ENCODE measurements at places on chromosomes 1 and 21. TPM values are rescaled to one million over a fixed set of nuclear protein-coding genes. Genes with fewer than 3 reads are reported as not detected.

KRTAP19-1 gene
- total RNA-seq, result not detected

DNAJC11 gene
- 36.4 TPM for total RNA-seq

NECTIN4 gene
- 6.2 TPM for total RNA-seq

GUCA2B gene
- not detected for total RNA-seq

ATP6V1G3 gene
- total RNA-seq, result not detected

CNKSR1 gene
- total RNA-seq, result 25.0 TPM

CALML6 gene
- total RNA-seq, result not detected

LCA5L gene
- 3.0 TPM for total RNA-seq

CYP4B1 gene
- 210 TPM for total RNA-seq

NFASC gene
- 12.2 TPM for total RNA-seq

DNA sequence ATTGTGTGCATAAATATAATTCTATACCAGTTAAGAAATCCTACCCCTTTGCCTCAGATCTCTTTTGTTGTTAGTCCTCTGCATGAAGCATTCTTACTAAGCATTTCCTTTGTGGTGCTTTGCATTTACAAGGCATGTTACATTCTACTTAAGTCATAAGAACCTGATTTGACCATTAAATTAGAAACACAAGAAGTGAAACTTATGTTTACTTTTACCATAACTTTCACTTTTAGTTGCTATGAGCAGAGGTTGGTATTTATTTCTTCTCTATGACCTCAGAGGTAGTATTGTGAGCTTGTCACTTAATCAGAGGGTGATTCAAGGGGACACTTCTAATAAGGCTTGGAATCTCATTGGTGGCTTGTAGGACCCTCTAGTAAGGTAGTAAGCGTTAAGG lies 9.0 kb downstream of the FAM20B start:
- DNase-seq, result no peak

DNA sequence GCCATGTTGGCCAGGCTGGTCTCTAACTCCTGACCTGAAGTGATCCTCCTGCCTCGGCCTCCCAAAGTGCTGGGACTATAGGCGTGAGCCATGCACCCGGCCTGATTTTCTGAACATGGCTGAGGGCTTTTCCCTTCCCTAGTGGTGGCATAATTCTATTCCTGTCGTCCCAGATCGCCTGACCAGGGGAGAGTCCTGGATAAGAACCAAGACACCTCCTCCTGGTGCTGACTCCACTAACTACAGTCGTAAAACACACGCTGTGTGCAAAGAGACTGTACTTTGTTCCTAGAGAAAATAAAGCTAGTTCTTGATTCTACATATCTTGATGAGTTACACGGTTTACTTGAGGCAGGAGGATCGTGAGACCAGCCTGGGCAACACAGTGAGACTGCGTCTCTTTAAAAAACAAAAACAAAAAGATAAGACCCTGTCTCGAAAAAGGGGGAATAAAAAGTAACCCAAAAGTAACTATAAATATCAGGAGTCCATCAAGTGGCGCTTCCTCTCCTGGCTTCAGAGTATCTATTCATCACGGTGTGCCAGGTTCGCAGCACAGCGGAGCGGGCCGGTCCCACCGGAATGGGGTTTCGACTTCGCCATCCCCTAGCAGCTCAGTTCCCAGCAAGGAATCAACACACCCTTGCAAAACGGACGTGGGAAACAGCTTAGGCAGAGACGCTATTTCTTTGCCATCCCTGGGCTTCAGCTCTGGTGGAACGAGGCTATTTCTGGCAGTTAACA lies 973 bp downstream of the SDF4 start:
- DNase-seq, result no peak

DNA sequence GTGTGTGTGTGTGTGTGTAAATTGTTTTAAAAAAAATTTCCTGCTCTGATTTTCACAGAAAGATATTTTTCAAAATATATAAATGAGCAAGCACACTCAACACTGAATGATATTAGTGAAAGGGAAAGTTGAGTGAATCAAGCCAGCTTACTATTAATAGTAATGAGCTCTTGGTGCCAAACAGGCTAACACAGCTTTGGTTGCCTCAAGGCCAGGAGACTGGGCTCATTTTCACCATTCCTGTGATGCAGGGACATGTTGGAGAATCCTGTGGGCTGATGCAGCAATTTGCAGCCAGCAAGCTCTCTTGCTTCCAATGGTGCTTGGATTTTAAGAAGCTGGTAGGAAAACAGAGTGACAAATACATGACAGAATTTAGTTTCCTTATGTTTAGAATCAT lies 30.2 kb downstream of the PLA2G4A start:
- no peak for DNase-seq

GRCh38 chr1:10721381-10722321 lies 74.8 kb downstream of the CASZ1 start:
- no peak for DNase-seq

DNA sequence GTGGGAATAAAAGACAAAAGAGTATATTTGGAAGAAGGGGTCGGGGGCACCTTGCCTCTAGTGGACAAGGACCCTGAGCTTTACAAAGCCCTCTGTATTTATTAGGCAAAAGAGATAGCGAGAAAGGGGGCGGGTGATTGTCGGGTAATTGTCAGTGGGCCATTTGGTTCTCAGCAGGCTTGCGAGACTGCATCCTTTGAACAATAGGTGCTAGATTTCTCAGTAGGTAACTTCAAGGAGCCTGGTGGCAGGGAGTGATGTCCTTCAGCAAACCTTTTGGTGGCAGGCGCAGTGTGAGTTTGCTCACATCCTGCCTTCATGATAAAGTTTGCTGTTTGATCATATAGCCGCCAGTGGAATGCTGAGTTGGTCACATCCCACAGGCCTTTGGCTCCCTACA lies 71.4 kb downstream of the AXDND1 start:
- DNase-seq, result no peak

DNA sequence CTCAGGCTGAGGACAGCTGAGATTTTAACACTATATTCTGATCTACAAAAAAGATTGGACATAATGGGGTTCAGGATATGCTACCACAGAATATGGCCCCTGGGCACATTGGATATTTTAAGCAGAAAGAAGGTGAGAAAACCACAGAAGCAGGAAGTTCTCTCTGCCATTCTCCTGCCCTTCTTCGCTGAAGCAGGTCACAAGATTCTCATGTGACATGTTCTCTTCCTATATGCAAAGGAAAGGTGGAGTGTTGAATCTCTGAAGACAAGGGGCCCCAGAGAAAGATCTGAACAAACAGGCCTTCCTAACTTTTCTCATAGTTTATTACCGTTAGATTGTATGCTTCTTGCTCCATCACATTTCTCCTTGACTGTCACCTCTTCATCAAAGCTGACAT lies 285.7 kb downstream of the S1PR1 start:
- no peak for DNase-seq

DNA sequence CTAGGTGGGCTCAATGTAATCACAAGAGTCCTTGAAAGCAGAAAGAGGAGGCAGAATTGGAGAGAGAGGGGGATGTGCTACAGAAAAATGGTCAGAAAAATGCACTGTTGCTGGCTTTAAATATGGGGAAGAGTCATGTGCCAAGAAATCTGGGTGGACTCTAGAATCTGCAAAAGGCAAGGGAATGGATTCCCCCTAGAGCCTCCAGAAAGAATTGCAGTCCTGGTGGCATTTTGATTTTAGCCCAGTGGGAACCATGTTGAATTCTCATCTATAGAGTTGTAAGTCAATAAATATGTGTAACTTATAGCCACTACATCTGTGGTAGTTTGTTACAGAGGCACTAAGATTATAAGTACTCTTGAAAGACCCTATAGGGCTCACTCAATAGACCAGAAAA lies 210.3 kb downstream of the ASTN1 start:
- no peak for DNase-seq

DNA sequence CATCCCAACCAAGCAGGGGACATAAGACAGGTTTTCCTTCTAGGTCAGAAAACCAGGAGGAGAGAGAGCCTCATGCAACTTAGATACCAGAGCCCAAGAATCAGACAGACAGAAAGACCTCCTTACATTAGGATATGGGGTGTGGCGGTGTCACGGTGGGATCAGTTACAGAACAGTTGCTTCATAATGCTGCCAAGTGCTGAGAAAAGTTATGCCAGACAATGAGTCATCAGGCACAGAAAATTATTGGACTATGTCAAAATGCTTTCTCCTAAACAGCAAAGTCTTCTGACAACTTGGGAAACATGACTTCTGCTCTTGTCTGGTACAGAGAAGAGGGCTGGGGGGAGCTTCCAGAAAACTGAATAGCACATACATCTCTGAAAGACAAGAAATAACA lies 1120.2 kb upstream of the TMPRSS15 start:
- no peak for DNase-seq

DNA sequence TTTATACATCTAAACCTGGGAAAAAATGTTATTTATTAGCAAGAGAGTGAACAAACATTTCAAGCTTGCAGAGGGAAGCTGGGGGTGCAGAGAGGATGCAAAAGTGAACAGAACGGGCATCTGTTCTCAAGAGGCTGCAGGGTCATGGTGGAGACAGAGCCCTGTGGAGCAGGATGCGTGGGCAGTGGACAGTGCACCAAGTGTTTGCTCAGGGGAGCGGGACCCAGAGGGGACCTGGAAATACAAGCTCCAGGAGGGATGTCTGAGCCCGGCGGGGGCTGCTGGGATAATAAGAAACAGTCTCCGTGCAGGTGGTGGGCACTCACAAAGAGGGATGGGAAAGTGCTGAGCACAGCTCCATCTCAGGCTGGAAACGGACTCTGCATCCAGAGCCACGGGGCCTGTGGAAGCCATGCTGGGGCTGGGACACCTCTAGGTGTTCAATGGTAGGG lies 105.3 kb upstream of the SLC45A1 start:
- DNase-seq, result no peak

- no peak for DNase-seq
Measured at GRCh38 chr21:35512346-35512745, 463.2 kb upstream of the RUNX1 start.

DNA sequence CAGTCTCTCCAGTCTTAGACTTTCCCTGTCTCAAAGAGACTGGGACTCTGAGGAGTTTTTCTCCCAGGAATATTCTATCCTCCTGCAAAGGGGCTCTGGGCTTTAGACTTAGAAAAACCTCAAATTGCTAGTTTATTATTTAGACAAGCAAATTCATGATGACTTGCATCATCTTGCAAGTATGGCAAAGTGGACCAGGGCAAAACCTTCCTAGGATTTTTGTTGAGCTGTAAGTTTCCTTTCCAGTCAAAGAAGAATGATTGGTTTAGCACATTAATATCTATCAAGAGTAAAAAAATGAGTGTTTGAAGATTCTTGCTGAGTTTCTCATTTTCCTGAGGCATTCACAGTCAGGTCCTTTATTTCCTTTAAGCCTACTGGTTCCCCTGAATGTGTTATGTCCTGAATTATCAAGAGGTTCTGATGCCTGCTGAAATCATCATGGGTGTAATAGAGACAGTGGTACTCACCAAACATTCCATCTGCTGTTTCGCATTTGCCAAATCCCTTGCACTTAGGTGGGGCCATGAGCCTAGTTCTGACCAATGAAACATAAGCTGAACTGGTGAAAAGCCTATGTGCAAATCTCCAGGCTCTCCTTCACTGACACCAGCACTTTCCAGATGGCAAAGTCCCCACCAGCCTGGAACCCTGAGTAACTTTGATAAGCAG lies 25.2 kb upstream of the SPAG17 start:
- no peak for DNase-seq

DNA sequence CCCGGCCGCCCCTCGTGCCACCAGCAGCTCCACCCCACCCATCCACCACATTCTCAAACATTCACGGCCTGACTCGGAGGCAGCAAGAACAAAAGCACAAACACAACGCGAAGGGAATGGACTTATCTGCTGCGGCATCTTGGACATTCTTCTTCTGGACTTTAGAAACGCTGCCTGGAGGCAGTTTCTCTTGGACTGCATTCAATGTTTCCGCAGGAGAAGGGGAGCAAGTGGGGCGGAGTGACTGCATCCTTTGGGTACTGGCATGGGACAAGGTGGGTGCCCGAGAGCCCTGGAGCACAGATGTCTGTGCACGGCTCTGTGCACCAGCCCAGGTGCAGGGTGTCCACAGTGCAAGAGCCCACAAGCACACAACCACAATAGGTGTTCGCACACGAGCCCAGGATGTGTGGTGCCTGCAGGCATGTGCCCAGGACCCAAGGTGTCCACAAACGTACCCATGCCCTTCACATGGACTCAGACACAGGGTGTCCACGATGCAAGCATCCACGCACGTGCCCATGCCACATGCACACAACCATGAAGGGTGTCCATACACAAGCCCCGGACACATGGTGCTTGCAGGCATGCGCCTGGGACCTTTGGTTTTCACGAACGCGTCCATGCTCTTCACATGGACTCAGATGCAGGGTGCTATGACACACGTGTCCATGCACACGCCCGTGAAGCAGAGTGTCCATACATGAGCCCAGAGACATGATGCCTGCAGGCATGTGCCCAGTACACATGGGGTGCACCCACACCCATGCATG lies 53.6 kb downstream of the WNT9A start:
- peak; percentile 32 for DNase-seq

- no peak for DNase-seq
Measured at GRCh38 chr1:205229399-205229871, 1.7 kb downstream of the TMCC2 start.

DNA sequence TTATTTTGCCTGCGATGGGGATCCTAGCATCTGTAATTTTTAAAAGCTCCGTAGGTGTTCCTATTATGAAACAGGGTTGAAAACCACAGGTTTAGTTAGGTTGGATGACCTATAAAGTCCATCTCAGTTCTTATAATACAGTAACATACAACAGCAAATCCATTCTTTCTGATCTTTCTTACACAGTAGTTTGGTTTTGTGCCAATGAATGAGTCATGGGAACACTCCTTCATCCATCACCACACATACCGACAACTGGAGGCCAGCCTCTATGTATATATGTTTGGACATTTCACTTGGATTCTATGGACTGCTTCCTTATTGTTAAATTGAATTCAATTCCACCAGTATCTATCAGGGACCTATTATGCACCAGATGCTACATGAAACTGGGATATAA lies 118.4 kb upstream of the L1TD1 start:
- DNase-seq, result no peak

DNA sequence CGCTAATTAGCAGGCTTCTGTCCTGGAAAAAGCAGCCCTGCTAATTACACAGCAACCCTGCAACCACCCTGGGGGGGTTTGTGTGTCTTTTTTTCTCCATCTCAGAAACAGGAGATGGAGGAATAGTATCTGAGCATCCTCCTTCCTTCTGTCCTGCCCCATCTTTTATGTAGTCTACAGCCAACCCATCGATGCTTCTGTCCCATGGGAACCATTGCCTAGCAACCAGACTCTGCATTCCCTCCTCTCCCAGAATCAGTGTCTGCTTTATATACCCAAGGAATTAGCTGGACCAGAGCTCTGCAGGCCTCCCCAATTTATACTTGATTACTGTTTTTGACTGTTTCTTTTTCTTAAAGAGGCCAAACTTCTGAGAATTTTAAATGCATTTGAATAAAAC lies 35.1 kb downstream of the LRRC38 start:
- DNase-seq, result no peak

- no peak for DNase-seq
Measured at GRCh38 chr1:247905910-247906503, 10.6 kb downstream of the OR2W3 start.

- DNase-seq, result no peak
Measured at GRCh38 chr21:40143822-40144525, 276.7 kb downstream of the PCP4 start.

- DNase-seq, result no peak
Measured at GRCh38 chr1:232474826-232475225, 155.1 kb downstream of the SIPA1L2 start.
